ENCODE measurements at places on chromosomes 1 and 21.

GRCh38 chr1:26677306-26678115 is 18.3 kb upstream of the ARID1A start:
- DNase-seq: peak; percentile 91

- DNase-seq: peak; percentile 61
These were observed 28.6 kb downstream of the AKNAD1 start for GRCh38 chr1:108828074-108828961.

- DNase-seq: no peak
These were observed 14.2 kb upstream of the VN1R5 start for GRCh38 chr1:247241691-247242090.

DNA sequence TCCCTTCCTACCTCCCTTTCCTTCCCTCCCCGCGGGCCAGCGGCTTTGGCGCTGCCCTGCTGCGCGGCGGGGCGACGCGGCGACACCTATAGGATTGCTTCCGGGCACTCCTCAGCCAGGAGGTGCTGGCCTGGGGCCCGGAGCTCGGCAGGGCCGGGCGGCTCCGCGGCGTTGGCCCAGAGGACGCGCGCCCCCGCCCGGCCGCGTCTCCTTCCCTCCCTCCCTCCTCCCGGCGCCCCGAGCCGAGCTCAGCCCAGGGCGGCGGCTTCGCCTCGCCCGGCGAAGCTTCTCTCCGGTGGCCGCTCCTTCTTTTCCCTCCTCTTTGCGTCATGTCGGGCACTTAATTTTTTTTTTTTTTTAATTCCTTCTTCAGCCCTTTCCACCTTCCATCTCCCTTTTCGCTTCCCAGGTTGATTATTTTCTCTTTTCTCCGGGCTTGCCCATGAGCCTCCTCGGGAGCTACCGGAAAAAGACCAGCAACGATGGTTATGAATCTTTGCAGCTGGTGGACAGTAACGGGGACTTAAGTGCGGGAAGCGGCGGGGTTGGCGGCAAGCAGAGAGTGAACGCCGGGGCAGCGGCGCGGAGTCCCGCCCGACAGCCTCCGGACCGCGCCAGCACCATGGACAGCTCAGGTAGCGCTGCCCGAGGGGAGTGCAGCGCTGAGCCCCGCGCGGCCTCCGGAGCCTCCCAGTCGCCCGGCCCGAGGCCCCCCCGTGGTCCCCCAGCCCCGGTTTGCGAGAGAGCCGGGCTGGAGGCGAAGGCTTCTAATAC is at the start of gene DNAJC6:
Gene DNAJC6, plus strand, starts transcription at position 240 of the 774 bp plus-strand sequence. Its CDS starts 203 bp downstream, at position 443.
- no peak for DNase-seq

DNA sequence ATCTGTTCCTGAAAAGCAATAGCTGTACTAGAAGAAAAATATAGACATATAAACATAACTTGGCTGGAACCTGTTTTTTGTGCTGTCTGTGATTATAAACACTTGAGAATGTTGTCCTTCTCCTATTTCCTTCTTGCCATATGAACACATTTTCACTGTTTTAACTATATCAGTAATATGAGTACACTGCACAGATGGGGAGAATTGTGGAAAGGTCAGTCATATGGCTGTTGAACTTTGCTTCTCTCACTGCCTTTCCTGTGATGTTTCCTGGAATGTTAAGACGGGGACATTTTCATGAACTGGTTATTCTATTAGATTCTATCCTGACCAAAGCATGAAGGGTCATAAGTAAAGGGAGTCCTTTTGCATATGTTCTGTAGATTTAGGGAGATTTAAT is 24.9 kb downstream of the HMCN1 start:
- DNase-seq: no peak

DNA sequence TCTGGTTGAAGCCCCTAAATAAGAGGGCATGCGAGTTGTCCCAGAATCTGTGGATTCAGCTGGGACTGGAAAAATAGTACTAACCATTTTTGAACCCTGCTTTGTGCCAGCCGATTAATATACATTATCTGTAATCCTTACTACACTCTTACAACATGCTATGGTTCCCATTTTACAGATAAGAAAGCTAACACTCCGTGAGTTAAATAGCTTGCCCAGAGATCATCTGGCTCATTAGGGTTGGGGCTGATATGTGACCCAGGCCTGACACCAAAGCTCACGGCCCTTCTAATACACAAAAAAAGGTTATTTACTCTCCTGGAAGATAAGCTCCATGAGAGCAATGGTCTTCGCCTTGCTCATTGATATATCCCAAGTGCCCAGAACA is 14.9 kb downstream of the ATP2B4 start:
- DNase-seq: no peak

GRCh38 chr1:184027826-184028695 is 9.5 kb downstream of the COLGALT2 start:
- no peak for DNase-seq

DNA sequence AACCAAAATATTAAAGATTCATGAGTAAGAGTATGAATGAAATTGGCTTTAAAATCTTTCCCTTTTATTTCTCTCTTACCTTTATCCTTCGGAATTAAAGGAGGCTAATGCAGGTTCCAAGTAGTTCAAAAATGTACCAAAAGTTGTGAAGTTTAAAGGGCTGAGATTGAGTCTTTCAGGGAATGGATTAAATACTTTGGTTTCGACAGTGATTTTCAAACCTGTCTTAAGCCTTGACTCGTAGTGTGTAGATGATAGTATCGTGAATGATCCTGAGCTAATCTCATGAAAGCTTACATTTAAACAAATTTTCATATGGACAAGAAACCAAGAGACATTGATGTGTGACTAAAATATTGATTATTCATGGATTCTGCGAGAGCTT is 66.9 kb downstream of the DYRK1A start:
- no peak for DNase-seq

DNA sequence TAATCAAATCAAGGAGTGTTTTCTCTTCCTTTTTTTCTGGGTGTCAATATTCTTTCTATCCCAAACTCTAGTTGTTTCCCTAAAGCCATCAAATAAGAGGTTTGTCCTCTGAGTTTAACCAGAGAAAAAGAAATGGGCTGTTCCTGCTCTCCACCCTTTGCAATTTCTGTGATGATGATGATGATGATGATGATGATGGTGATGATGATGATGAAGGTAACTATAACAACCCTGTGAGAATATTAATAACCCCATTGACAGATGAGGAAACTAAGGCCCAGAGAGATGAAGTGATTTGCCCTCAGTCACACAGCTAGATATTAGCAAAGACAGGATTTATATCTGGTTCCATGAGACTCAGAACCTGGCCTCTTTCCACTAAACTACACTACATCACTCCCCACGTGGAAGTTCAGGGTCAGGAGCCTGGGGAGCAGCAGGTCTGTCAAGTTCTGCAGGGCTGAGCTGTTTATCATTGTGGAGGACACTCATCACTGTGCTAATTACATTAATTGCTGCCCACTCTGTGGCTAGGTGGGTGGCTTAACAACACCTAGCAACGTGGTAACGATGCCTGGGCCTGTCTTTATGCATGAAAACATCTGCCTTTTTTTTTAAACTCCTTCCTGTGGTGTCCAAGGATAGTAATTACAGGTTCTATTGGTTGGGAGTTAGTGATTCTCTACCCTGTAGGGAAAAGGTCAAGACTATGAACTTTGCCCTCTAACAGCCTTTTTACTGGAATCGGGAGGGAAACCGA is 19.0 kb upstream of the JUN start:
- DNase-seq: no peak

GRCh38 chr1:212981571-212982328 is 31.4 kb downstream of the VASH2 start:
- no peak for DNase-seq

GRCh38 chr1:59298710-59299346 is 1.9 kb downstream of the FGGY start:
- no peak for DNase-seq

GRCh38 chr1:17833661-17834501 is 78.7 kb downstream of the ACTL8 start:
- no peak for DNase-seq

DNA sequence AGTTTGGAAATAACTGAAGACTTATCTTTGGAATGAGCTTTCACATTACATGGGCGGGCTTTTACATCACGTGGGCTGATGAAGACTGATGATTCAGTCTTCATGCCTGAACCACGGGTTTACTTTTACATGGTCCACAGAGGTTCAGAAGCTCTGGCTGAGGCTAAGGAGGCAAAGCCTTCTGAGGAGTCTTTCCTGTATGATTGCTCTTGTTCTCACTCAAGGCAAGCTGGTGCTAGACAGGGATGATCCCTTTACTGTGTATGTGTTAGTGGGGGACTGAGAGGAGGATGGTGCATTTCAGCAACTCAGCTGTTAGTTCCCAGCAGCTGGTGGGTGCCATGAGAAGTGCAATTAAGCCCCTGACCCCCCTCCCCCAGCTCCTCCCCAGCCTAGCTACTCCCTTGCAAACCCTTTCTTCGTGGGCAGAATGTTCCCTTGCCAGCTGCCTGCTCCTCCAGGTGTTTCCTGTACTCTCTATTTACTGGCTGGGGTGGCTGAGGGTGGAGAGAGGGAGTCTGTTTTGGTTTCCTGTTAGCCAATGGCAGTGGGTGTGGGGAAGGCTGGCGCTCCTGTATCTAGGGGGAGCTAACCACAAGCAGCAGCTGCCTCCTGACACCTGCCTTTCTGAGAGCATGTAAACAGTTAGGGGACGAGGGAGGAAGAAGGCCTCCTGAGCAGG is 15.4 kb downstream of the BTG2 start:
- peak; percentile 87 for DNase-seq

DNA sequence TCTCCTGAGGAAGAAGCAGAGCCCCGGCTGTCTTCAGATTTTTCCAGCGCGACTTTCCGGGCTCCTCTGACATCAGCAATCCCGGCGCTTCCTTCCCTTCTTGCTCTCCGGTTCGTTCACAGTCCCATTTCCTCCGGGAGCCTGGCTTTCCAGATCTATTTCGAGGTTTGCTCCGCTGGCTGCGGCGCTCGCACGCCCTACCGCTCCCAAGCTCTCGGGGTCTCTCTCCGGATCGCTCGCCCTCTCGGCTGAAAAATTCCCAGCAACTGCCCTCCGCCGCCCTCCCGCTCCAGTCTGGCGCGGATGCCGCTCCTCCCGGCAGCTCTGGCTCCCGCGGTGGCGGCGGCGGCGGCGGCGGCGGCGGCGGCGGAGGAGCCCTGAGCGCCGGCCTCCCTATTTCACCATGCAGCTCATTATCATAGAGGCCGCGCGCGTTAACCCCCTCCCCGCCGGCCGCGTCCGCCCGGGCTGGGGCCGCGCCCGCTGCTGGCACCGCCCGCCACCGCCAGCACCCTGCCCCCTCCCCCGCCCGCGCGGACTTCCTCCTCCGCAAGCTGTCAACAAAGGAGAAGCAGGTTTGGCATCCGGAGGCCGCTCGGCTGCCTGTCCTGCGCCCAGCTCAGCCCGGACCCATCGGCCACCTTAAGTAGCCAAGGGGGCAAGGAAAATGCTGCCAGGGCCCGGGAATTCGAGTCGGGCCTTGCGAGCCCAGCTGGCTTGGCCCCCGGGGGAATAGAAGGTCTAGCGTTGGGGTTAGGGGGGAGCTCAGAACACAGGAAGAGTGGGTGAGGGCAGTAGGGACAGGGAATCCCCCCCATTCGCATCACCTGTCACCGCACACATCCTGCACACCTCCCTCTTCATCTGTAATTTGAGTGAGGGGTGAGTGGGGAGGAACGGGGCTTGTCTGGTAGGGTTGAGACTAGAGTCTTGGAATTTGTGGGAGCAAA is at the start of gene PLXNA2:
Gene PLXNA2, minus strand, starts transcription at position 418 of the 950 bp plus-strand sequence. CDS start 26,462 bp downstream, outside the sequence.
- DNase-seq: peak; percentile 46

DNA sequence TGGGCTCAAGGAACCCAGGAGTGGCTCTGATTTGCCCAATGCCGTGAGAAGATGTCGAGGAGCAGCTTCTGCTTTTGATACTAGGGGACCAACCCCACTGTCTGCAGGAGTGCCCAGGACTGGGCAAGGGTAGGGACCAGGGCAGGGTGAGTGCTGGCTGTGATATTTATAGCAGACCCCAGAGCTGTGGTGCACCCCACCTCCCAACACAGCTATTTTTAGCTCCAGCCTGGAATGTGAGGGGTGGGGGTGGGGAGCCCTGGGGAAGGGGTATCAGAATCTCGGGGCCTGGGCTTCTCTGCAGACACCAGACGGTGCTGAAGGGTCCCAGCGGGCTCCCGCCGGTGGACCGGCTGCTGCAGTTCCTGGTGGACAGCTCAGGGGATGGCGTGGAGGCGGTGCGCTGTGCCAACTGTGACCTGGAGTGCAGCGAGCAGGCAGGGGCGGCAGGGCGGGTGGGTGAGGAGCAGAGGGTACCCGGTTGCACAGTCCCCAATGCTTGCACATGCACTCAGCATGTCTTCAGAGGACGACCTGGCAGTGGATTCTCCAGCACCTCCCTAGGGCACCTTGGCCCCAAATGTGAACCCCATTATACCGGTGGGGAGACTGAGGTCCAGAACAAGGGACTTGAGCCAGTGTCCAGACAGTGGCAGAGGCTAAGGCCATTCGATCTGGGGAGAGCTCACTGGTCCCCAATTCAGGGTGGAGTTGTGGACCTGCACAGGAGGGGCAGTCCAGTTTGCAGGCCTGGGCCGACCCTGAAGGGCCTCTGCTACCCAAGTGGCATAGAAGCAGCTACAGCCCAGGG is 1.4 kb downstream of the RNF207 start:
- no peak for DNase-seq

DNA sequence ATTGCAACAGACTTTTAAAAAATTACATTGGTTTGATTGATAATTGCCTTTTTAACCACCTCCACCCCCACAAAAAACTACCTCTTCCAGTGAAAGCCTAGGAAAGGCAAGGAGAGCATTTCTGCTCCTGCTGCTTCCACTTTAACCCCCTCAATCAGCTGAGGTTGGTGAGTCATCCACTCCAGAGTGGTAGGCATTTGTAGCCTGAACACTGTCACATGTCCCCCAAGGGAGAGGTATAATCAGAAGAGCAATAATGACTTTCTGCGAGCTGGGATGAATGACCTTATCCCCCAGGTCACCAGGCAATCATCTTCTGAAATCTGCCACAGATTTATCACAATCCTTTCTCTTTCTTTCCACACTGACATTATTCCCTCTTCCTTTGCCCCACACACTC is 126.6 kb upstream of the CAMK1G start:
- no peak for DNase-seq

- DNase-seq: peak; percentile 61
These were observed 3.9 kb upstream of the NUAK2 start for GRCh38 chr1:205325334-205325884.

- DNase-seq: no peak
These were observed 283.6 kb downstream of the NPHP4 start for GRCh38 chr1:5708346-5709245.

GRCh38 chr1:119099775-119100174 is 40.7 kb downstream of the WARS2 start:
- DNase-seq: no peak

- DNase-seq: no peak
These were observed 94.6 kb upstream of the ZBTB18 start for GRCh38 chr1:243956450-243956849.

- DNase-seq: peak; percentile 9
These were observed 6.8 kb downstream of the NHLH1 start for GRCh38 chr1:160373696-160374095.

All from AML-193 (cell line).